ENCODE measurements at places on chromosomes 7 and 10.

GRCh38 chr7:106569500-106569929 lies 91.4 kb downstream of the CCDC71L start:
- DNase-seq: no peak

DNA sequence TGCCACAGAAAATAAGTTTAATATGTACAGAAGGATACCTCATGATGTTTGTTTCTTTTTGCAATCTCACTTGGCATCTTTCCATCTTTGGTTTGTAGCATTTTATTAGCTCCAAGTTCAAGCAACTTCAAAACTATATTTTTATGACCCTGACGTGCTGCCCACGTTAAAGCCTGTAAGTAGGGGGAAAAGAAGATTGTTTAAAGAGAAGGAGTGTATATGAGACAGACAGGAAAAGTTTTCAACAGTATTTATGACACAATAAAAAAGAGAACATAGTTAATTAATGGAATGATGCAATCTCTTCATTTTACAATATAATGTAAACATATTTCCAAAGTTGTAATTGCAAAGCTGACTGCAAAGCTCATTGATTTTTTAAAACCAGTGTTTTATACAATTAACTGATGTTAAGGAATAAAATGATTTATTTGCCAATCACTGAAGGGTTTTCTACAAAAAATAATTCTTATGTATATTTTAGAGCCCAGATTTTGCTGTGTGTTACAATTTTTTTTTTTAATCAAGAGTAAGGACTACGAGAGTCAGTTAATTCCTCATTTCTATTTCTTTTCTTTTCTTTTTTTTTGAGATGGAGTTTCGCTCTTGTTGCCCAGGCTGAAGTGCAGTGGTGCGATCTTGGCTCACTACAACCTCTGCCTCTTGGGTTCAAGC lies 42.5 kb downstream of the ASZ1 start:
- no peak for DNase-seq

DNA sequence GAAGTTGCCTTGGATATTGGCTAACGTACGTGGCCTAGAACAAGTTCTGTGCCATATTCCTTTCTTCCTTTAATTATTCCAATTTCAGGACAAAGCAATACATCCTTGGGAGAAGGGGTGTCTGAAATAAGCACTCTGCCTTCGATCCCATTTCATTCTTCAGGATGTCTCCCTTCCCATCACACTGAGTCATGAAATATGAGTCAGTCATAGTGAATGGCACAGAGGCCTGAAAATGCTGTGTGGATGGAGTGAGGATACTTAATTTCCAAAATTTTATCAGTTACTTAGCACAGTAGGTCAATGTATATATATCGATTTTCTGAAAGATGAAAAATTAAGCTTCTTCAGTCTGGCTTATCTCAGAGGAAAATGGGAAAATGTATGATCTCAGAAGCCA lies 19.5 kb downstream of the EVX1 start:
- no peak for DNase-seq

DNA sequence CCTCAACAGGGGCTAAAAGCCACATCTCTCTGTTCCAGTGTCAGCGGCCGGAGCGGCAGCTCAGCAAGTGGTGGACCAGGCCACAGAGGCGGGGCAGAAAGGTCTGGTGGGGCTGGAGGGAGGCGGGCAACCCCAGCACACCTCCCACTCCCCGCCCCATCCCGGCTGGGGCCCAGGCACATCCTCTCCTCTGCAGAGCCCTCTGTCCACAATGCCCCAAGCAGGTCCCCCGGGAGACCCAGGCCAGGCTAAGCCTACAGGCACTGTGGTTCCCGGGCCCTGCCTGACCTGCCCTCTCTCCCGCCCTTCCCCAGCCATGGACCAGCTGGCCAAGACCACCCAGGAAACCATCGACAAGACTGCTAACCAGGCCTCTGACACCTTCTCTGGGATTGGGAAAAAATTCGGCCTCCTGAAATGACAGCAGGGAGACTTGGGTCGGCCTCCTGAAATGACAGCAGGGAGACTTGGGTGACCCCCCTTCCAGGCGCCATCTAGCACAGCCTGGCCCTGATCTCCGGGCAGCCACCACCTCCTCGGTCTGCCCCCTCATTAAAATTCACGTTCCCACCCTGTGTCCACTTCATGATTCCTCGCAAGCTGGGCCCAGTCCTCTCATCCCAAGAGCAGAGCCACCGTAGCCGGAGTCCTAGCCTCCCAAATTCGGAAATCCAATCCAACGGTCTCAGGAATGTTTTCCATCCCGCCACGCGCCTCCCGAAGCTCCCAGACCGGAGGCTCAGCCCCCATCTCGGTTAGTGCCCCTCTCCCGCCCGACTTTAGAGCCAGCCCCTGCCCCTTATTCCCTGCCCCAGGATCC lies 2.1 kb downstream of the ADIRF start:
- peak; percentile 34 for DNase-seq

- DNase-seq: no peak
Observed at GRCh38 chr10:84356928-84357327, 28.5 kb downstream of the CCSER2 start.

GRCh38 chr10:97644936-97645335 lies 4.5 kb downstream of the PI4K2A start:
- DNase-seq: no peak

DNA sequence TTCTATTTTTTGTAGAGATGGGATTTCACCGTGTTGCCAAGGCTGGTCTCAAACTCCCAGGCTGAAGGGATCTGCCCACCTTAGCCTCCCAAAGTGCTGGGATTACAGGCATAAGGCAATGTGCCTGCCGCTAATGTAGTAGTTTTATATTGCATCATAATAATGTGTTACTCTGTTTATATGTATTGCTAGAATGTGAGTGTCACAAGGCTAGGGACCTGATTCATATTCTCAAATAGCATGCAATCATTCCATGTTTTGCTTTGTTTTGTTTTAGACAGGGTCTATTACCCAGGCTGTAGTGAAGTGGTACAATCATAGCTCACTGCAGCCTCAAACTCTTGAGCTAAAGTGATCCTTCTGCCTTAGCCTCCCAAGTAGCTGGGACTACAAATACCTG lies 13.5 kb downstream of the CCL26 start:
- no peak for DNase-seq

DNA sequence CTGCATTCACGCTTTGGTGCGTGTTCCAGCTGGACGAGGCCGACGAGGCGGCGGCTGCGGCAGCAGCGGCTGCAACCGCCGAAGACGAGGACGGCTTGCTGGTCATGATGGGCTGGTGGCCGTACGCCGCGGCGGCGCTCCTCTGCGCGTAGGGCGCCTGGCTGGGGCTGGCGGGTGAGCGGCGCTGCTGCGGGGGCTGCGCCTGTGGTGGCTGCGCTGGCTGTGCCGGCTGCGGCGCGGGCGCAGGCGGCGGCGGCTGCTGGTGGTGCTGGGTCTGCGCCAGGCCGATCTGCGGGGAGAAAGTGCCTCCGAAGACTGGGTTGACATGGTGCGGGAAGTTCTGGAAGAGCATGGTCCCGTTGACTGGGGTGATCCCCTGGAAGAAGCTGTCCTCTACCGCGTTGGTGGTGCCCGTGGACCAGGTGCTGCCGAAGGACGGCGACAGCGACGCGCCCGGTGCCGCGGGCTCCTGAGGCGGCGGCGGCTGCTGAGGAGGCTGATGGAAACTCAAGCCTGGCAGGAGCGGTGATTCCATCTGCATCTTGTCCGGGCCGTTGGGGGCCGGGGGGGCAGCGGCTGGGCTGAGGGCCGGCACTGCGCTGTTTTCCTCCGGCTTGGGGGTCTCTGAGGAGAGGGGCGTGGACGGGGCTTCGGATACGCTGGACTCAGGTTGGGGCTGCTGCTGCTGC lies 51.1 kb downstream of the CPEB3 start:
- DNase-seq: peak; percentile 31

DNA sequence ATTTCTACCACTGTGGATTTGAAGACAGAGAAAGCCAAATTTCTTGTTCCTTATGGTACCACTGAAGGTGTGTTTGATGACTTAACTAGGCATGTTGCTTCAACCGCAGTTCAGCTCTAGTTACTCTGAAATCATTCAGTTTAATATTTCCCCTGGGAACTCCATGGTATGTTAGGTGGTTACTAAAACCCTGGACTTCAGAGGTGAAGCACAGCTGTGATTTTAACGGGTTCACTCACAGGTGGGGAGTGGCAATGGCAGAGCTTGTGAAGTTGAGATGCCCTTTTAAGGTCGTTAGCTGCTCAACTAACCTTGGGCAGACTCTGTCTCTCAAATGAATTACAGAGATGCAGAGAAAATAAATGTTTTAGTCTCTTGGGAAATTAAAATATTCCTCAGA lies 163.6 kb upstream of the PHYHIPL start:
- DNase-seq: no peak

DNA sequence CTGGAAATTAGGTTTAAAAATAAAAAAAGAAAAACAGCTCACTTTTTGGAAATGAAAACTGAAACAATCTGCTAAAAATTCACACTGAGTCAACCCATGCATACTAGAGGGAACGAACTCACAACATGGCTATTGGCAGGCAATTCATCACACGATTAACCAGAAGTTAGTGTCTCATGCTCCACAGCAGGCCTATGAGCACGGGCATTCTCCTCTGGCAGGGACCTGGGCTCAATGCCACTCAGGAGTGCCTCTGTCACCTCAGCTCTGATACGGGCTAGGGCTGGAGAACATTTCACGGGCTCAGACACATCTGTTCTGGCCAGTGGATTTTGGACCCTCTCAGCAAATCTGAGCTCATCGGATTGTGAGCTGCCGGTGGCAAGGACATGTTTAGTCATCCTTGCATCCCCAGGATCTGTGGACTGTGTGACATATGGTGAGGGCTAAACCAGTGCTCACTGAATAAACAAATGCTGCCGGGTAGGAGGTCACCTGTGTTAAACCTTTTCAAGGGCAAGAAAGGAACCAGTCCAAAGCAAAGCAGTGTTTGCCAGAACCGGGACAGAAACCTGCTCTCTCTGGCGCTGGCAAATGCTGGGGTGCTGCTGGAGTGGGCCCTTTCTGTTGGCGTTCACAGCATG lies 40.1 kb downstream of the POLR3A start:
- DNase-seq: no peak

DNA sequence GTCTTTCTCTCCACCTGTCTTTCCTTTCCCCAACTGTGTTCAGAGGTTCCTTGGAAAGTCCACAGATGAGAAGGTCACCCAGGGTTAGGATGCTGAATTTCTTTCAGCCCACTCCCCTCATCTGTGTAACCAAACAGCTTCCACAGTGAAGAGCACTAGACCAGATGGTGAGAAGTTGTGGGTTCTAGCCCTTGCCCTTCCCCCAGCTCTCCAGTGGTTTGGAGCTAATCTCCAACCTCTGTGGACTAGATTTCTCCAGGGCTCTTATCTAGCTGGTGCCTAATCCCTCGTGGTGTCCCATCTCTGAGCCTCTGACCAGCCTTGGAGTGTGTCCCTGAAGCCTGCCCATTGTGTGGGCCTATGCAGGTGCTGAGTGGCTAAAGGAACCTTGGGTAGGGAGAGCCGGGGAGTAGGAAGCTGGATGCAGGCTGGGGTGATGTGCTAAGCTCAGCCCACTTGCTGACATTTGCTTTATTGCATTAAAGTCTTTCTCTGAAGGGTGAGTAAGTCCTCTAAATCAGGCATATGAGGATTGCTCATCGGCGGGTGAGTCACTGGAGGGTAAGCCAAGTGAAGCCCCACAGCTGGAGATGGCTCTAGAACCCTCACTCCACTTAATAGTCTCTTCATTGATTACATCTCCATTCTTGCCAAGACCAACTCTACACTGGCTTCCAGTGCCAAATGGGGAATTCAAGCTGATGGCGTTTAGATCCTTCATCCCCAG lies 14.9 kb downstream of the DUSP5 start:
- DNase-seq: peak; percentile 94

GRCh38 chr10:21733710-21734109 lies 199.7 kb downstream of the MLLT10 start:
- DNase-seq: peak; percentile 27

DNA sequence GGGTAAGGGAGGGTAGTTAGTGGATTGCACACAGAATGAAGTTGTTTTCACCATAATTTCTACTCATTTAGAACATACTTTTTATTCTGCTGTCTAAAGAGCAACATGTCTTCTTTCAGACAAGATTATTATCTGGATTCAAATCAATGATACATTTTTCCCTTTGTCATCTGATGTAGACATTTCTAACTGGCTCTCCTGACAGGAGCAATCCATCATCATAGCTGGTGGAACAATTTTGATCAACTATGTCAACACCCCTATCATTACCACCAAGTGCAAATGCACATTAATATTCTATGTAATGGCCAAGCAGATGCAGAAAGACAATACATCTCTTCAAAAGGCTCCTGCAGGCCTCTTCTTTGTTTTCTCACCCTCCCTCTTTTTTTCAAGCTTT lies 672.9 kb upstream of the LRRTM3 start:
- no peak for DNase-seq

- DNase-seq: no peak
Observed at GRCh38 chr10:118204292-118204943, 137.7 kb downstream of the FAM204A start.

- peak; percentile 68 for DNase-seq
Observed at GRCh38 chr7:73342645-73343044, 14.7 kb downstream of the FKBP6 start.

GRCh38 chr7:1937252-1937605 lies 267.2 kb downstream of the ELFN1 start:
- DNase-seq: no peak

- DNase-seq: no peak
Observed at GRCh38 chr10:78524342-78524741, 490.7 kb downstream of the RPS24 start.

- DNase-seq: no peak
Observed at GRCh38 chr10:62092301-62093030, 176.2 kb downstream of the RTKN2 start.

GRCh38 chr7:111511845-111512244 lies 50.4 kb downstream of the IMMP2L start:
- no peak for DNase-seq

- DNase-seq: peak; percentile 25
Observed at GRCh38 chr10:106355450-106355849, 809.1 kb downstream of the SORCS1 start.

DNA sequence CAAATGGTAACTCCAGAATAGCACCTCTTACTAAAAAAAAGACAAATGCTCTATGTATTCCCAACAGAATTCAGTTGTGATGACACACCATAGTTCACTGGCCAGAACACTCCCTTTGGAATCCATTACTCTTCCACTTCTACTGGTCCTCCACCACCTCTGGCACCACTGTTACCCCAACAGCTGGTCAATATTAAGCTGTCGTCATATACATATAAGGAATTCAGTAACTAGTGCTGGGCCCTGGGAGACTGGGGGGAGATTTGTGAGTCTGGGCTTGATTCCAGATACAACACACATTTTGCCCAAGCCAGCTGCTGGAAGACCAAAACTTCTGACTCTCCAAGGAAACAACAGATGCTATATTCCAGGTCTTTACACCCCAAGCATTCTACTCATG lies 26.0 kb upstream of the ITGA8 start:
- peak; percentile 77 for DNase-seq

GRCh38 chr7:1920266-1920681 lies 250.2 kb downstream of the ELFN1 start:
- DNase-seq: no peak

DNA sequence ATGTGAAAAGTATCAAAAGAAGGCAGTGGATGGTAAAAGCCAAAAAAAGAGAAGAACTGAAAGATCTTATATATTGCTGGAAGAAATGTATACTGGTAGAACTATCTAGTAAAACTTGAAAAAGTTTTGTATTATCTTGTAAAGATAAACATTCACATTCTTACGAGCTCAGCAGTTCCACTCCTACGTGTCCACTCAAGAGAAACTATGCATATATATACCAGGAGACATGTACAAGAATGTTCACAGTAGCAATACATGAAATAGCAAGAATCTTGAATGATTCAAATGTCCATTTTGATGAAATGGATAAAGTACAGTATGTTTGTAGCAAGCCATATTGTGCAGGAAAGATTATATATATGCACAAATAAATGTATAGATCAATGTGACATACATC lies 155.0 kb downstream of the RNF133 start:
- no peak for DNase-seq

- no peak for DNase-seq
Observed at GRCh38 chr10:71736570-71736952, 17.0 kb upstream of the C10orf105 start.
